ENCODE measurements at places on chromosomes 2 and 18.

GRCh38 chr18:55405893-55406406 is 182.0 kb downstream of the TCF4 start:
- DNase-seq, result no peak

DNA sequence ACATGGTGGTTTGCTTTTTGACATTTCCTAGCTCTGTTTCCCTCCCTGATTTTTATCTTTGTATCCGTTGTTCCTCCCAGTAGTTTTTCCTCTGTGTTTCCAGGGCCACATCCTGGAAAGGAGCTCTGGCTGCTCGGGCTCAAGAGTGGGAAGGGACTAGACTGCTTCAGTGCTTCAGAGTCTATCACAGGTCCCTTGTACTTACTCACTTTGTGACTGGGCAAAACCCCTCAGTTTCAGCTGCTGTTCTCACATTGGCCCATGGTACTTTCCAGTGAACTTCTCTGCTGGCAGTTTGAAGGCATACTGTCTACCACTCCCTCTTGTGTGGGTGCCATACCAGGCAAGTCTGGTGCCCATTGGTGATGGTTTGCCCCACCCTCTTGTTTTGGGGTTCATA is 7.5 kb upstream of the STAMBP start:
- DNase-seq, result no peak

DNA sequence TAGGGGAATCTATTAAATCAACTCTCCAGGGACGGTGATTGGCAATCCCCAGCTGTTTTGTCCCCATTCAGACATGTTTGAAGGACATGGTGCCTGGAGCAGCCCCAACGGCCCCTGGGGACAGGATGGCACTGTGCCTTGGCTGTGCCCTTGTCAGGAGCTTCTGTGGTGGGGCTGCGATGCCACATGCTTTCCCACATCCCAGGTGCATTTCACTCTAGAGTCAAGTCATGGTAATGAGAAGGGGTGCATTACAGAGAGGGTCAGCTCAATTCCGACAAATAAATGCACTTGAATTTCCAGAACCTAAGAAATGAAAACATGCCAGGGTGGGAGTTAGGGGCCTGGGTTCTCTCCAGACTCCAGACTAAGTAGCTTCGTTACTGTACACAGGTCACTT is 289.4 kb upstream of the PXDN start:
- no peak for DNase-seq

- DNase-seq, result no peak
These were observed 184.8 kb upstream of the SOX11 start for GRCh38 chr2:5507367-5507766.

DNA sequence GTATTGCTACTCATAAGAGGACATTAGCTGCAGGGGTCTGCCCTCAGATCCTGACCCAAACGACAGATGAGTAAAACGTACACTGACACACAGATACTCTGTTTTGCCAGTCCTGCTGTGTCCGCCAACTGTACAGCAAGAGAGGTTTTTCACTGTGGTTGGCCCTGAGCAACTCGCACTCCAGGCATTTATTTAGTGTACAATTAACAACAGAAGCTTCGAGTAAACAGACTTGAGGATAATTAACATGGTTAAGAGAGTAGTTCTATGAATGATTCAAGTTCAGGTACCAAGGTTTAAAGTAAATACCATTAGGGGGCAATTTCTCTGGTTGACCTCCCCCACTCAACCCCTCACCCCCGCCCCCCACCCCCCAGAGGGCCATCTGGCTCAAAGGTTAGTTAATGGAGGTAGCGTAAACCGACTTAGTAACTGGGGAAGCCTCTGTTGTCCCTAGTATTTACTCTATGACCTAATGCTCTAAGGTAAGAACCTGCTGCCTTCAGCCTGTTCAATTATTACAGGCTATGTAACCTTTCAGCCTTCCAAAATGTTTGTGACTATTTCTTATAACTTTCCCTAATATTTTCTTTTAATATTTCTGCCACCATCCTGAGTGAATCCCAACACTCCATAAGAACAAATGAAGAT is 103.9 kb upstream of the XIRP2 start:
- DNase-seq, result no peak

- no peak for DNase-seq
These were observed 10.1 kb downstream of the RPS27A start for GRCh38 chr2:55242617-55243016.

DNA sequence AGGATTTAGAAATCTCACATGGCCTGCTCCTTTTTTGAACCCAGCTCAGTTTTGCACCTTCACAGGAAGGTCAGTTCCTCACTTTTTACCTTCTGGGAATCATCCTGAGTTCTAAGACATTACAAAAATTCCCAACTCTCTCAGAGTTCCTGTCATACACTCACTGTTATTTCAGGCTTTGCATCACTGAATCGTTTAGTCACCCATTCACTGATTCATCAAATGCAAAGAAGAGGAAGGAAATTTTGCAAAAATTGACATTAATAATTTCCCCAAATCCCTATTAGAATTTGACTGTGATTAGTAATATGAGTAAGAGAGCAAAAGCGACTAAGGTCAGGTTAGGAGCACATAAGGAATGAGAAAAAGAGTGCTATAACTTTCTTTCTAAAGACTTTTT is 197.5 kb downstream of the PDE1A start:
- no peak for DNase-seq

- DNase-seq, result no peak
These were observed 441.3 kb downstream of the RND3 start for GRCh38 chr2:150046211-150046610.

GRCh38 chr18:3863593-3863992 is 413.6 kb downstream of the TGIF1 start:
- DNase-seq, result no peak

DNA sequence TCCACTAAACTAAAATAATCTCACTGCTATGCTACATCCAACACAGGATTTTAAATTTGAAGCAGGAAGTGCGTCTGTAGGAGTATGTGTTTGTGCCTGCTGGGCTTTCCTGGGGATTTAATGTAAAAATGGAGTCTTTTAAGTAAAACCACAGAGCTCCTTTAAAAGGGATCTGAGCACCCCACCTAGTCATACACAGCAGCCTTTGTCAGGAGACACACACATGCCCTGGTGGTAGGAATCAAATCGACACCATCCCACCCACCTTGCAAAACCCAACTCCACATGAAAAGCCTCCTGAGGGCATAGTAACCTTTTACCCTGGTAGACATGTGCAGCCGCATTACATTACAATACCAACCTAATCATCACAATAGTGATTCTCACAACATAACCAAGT is 29.1 kb downstream of the UXS1 start:
- DNase-seq, result no peak

GRCh38 chr18:33870059-33870458 is 292.0 kb downstream of the ASXL3 start:
- DNase-seq, result no peak

DNA sequence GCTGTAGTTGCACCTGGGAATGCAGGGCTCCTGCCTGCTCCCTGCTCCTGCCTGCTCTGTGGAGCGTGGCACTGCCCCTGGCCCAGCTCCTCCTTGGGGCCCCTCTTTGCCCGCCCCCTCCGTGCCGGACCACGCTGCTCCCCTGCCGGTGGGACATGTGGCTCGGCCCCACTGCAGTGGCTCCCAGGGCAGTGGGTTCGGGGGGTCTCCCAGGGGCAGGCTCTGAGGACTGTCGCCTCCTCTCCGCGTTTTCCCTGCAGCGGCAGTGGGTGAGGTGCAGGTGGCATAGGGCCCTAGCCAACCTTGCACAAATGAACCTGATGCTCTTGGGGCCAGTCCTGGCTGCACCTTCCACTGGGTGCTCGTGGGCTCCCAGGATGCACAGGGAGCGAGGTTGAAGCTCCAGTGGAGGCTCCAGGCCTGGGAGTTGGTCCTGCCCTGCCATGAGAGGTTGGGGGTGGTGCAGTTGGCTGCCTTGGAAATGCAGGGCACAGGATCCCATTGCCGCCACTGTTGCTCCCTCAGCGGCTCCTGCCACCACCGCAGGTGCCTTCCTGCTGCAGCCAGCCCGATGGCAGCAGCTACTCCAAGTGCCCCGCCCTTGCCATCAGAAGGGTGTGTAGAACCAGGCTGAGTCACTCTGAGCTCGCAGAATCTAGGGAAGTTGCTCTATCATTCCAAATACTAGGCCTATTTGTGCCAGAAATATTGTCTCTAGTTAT is 313.1 kb upstream of the SYT4 start:
- DNase-seq, result no peak

- no peak for DNase-seq
These were observed 34.8 kb downstream of the GATA6 start for GRCh38 chr18:22204214-22204536.

DNA sequence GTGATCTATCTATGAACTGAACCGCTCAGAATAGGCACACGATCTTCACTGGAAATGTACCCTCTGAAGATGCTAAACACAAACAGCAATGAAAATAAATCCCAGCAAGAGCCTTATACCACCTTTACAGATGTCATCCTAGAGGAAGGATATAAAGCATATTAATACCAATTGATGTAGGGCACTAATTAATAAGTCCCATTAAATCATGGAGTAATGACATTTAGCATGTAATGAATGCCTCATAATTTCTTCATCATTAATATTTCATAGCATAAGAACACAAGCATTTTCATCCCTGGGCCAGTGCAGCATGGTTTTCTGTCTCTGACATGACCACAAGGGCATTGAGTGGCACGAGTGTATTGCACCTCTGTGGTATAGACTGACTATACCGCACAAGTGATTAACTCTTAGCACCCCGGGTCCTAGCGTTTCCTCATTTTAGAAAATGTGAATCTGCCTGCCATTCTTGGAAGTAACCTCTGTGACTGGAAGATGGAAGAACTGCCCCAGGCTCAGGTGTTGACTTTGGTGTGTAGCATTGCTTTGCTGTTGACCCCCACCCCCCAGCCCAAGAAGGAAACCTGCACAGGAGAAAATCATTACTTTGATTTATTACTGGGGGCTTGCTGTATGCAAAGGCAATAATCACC is 1.4 kb upstream of the TMEM178A start:
- DNase-seq, result no peak

- no peak for DNase-seq
These were observed 725 bp upstream of the ANKRD53 start for GRCh38 chr2:70977605-70978205.

GRCh38 chr2:44941551-44942234 is at the start of gene SIX3:
Gene SIX3, plus strand, starts transcription at chr2:44941702. Its CDS starts 403 bp downstream, at chr2:44942105.
- no peak for DNase-seq

DNA sequence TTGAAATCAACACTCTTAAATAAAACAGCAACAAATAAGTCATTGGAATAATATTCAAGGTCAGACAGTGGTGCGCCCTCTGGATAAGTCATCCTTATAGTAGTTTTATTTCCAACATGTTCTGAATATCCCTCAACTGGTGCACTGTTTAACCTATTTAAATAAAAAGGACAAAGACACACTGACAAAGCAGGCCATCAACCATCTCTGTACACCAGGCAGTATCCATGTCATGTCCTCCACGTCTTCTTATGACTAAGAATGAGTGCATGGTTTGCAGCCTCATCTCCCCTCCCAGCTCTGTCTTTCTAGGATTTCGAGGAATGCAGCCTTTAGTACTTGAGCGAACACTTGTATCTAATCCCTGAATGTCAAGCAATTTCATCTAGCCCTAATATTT is 42.4 kb downstream of the ST3GAL5 start:
- DNase-seq, result no peak

DNA sequence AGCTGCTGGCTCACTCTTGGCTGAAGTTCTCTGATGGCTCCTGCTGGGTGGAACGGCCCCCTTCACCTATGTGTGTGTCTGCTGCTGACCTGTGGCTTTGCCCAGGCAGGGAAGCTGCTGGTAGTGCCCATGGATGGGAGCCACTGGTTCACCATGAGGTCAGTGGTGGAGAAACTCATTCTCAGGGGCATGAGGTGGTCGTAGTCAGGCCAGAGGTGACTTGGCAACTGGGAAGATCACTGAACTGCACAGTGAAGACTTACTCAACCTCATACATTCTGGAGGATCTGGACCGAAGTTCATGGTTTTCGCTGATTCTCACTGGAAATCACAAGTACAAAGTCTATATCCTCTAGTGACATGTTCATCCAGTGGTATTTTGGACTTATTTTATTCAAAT is 13.9 kb upstream of the UGT1A8 start:
- no peak for DNase-seq

DNA sequence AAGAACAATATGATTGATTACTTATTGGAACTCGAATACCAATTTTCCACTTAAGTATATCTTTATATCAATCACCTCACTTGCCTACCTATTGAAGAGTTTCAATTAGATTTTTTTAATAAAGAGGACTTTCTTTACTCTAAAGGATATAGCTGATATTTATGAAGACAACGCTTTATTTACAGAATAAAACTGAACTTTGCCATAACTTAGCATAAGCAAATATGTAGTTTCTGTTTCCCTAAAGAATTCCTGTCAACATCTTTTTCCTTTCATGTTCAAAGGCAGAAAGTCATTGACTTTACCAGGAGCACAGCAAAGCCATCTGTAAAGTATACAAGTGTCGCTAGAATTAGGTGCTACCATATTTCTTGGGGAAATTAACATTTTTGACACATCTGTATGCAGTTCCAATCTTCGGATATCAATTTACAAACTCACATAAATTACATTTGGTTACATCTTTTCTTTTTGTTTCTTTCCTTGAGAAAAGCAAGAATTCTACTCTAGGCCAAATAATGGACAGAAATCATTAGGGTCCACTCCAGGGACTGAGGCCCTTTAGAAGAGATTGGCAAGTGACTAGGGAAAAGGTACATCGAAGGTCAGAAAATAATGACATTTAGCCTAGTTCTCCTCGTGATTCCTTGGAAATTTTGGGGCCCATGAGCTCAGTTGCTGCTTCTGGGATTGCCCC is 7.5 kb upstream of the SCN1A start:
- DNase-seq, result no peak

DNA sequence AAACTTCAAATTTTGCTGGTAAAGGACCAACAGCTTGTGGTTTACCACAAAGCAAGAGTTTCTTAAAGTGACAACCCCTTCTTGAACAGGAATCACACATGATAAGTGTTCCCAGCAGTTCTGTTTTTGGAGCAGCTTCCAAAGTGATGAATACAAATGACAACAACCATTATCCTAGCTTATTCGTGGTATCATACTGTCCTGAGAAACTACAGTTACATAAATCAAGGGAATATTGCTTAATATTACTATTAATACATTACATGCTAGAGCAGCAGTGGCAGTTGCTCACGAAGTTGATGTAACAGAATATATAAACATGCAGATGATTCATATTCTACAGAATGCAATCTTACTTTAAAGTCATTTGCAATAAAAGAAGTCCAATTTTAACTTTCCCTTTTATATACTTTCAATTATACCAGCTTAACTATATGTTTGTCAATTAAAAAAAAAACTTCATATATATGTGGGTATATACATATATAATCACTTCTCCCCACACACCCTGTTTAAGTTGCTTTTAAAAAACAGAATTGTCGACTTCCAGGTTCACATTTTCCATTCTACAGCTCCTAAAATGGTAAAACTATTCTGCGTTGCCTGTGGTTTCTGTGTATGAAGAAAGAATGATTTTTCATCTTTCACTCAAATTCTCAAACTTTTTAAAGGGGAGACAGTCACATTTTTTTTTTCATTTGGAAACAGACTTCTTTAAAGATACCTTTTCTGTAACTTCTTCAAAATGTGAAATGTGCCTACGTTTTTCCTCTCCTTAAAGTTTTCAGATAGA is 713.6 kb downstream of the TDRD15 start:
- DNase-seq, result no peak
